ENCODE measurements at places on chromosomes 7 and 10.

DNA sequence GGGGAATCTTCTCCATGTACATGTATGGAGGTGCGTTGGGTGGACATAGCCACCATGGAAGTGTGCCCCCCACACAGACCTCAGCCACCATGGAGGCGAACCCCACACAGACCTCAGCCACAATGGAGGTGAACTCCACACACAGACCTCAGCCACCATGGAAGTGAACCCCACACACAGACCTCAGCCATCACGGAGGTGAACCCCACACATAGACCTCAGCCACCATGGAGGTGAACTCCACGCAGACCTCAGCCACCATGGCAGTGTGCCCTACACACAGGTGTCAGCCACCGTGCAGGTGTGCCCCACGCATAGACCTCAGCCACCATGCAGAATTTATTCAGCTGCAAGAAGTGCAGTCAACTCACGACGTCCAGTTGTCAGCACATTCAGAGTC lies 339.7 kb downstream of the ACTR3B start:
- no peak for DNase-seq

- no peak for DNase-seq
These were observed 70.8 kb upstream of the ZNF438 start for GRCh38 chr10:31102421-31102820.

DNA sequence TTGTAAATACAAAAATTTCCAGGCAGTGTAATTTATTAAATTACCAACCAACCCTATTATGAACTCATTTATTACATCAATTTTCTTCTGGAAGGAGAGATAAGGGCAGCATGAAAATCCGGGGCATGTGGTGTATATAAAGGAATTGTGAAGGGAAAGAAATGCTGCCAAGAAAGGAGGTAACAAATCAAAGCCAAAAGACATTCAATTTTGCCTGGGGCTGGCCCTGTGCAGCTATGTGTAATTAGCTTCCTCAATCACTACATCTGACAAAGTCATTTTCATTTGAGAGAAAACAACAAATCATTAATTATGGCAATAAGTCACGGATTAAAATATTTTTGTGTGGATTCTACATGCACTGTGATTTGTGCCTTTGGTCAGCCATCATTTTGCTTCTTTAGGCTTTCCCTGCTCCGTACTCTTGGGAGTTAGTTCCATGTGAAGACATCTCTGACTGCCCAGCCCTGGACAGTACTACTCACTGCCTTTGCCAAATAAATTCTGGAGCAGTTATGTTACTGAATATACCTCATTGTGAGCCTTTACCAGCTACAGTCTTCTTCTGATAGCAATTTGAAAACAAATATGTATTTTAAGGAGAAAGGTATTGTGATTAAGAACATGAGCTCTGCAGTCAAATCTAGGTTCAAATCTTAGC lies 191.7 kb downstream of the RELN start:
- DNase-seq = no peak

DNA sequence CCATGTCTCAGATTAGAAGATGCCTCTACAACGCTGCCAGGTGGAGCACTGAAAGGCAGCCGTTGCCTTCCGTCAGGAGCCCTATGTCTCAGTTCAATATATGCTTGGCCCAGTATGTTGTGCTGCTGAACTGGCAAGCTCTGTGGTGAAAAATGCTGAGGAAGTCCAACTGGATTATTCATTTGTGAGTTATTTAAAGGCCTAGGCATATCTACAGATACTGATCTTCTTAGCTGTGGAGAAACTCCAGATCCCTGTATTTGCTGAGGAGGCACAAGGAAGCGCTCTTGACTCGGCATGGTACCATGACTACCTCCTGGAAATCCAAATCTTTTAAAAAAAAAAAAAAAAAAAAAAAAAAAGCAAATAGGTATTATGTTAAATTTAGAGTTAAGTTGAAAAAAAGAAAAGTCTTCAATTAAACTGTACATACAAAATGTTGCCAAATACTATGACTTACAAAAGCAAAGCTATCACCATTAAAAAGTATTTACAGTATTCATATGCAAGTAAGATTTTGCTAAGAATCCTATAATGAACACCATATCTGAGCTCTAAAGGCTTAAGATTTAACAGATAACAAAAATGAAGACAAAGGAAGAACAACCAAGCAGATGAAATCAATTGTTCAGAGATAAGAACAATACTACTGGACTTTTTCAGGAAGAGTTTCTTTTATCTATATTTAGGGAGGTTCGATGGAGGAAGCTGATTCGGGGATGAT lies 152.4 kb downstream of the GALNT11 start:
- no peak for DNase-seq

GRCh38 chr7:30468791-30469190 lies 9.8 kb downstream of the NOD1 start:
- no peak for DNase-seq

- no peak for DNase-seq
These were observed 10.3 kb downstream of the JAKMIP3 start for GRCh38 chr10:132075909-132076577.

- DNase-seq = no peak
These were observed 8.3 kb upstream of the COA1 start for GRCh38 chr7:43737467-43738127.

DNA sequence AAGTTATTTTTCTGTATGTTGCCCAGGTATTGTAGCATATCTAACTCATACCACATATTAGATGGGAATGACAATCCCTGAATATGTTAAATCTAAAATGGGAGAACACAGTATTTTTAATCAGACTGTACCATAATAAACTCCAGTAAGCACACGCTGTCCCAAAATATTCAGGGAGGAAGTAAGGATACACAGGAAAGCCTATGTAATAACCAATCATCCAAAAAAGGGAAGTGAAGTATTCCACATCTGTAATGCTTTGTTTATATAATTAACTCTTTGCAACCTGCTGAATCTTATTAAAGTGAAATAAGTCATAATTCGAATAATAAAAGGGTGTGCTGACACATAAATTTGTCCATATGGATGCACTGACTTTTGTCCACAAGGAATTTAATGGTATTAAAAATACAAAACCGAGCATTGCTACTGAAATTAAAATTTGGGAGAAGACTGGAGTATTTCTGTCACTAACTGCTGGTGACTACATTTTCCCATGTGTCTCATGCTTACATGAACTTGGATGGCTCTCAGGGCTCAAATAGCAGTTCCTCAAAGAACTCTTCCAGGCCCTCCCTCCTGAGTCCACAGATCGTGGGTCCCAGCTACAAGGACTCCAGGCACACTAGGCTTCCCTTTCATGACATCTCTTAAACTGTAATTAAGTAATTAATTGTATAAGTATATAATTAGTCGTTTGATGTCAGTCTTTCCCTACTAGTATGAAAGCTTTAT lies 120.6 kb downstream of the NEBL start:
- no peak for DNase-seq

- no peak for DNase-seq
These were observed 47.9 kb upstream of the MRLN start for GRCh38 chr10:59801171-59801570.

DNA sequence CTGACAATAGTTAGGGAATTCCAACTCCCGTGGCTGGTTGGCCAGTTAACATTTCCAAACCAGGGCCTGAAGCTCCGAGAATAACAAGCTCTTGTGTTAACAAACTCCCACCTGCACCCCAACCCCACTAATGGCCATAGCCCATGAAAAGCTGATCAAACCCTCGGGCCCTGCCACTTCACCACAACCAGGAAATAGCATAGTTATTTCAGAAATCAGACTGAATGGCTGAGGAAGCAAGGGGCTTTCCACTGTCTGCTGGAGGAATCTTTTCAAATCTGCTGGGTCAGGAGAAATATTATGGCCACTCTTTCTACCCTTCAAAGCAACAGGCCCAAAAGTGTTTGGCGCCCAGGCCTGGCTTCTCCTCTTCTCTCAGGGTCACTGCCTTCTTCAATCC lies 145.6 kb downstream of the GLCCI1 start:
- peak; percentile 50 for DNase-seq

GRCh38 chr7:150431839-150432658 lies 18.4 kb upstream of the GIMAP8 start:
- no peak for DNase-seq

- no peak for DNase-seq
These were observed 99.7 kb downstream of the CSTF2T start for GRCh38 chr10:51599647-51600046.

DNA sequence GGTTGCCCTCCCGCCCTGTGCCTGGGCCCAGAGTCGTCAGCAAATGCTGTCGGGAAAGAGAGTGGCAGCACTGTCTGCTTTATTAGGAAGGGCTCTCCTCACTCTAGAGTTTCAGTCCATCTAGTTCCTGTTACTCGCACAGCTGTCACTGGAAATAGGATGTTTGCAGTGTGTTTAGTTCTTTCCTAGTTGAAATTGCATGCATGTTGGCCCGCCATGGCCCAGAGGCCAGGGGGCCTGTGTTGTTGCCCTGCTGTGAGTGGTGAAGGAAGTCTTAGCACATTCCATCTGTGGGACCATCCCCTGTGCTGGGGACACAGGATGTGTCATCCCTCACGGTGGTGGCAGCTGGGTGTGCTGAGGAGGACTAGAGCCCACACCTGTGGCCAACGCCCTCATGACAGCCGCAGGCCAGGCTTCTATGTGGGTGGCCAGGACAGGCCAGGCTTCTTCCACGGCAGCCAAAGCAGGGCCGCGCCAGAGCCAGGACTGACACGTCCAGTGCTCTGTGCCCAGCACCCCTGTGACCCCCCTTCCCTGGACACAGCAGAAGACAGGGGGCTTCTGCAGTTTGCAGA lies 45.4 kb downstream of the ZNF467 start:
- no peak for DNase-seq

GRCh38 chr7:147161405-147161804 lies 1044.8 kb downstream of the CNTNAP2 start:
- no peak for DNase-seq

- DNase-seq = no peak
These were observed 114.2 kb downstream of the PRKAG2 start for GRCh38 chr7:151762583-151763245.

- DNase-seq = no peak
These were observed 97.0 kb downstream of the HGF start for GRCh38 chr7:81672872-81673271.

GRCh38 chr10:78250313-78251015 lies 216.8 kb downstream of the RPS24 start:
- DNase-seq = no peak

DNA sequence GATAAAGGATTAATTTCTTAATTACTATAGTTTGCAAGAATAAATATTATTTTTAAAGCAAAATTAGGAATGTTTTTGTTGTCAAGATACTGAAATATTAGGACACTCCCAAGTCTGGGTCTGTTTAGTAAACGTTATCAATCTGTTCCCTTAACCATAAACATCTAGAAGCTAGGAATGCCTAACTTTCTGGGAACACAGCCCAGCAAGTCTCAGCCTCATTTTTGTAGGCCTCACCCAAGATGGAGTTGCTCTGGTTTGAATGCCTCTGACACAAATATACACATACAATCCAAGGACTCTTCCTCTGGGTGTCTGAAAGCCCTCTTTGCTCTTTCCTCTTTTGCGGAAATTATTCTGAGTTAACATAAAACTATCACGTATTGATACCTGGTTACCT lies 487.4 kb upstream of the CELF2 start:
- DNase-seq = no peak

DNA sequence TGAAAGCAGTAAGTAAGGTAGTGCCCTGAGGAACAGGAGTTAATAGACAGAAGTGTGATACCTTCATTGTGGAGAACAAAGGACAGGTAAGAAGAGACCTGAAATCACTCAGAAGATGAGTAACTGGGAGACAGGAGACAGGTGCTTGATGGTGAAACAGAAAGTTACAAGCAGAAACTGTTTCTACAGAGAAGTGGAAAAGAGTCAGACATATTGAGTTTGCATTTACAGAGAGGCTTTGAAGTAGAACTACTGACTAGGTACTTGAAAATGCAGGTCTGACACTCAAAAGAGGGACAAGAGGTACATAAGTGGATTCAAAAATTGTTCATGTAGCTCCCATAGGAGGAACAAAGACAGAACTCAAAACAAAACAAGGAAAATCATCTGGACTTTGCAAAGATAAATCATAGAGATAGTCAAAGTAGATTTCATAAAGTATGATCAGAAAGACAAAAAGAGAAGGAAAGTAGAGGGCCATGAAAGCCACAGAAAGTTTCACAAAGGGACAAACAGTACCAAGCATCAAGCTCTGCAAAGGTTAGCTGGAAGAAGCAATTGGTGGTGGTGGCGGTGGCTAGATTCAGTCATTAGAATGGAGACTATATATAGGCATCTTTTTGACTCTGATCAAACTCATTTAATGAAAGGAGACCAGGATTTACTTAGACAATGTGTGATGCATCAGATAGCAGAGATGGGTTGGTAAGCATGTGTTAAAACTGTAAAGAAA lies 198.4 kb downstream of the PCLO start:
- DNase-seq = no peak

DNA sequence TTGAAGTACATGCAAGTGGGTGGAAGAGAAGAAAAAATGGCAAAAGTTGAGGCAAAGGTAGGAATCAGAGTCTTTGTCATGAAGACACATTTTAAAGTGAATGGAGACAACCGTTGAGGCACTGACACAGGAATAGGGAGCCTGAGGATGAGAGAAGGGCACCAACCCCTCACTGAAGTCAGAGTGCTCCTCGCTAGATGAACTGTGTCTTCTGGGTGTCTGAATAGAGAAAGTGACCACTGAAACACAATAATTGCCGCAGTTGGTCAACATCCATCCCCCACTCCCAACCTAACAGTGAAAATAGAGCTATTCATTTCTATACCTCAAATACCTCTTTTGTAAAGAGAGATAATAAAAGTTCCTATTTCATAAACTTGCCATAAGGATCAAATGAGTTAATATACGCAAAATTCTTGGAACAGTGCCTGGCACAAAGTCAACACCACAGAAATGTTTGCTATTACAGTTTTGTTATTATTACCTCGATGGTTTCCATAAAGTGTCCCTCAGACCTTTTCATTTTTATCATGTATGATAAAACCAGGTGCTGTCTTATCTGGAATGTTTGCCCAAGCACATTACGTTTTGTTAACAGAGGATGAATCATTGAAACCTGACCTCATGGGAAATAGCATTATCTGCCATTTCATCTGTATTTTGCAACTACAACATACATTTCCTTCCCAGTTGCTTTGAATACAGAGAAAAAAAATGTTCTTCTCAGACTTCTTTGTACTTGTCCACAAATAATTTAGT lies 61.8 kb upstream of the SP4 start:
- DNase-seq = no peak

- no peak for DNase-seq
These were observed 23.4 kb downstream of the ELFN1 start for GRCh38 chr7:1693419-1693990.

DNA sequence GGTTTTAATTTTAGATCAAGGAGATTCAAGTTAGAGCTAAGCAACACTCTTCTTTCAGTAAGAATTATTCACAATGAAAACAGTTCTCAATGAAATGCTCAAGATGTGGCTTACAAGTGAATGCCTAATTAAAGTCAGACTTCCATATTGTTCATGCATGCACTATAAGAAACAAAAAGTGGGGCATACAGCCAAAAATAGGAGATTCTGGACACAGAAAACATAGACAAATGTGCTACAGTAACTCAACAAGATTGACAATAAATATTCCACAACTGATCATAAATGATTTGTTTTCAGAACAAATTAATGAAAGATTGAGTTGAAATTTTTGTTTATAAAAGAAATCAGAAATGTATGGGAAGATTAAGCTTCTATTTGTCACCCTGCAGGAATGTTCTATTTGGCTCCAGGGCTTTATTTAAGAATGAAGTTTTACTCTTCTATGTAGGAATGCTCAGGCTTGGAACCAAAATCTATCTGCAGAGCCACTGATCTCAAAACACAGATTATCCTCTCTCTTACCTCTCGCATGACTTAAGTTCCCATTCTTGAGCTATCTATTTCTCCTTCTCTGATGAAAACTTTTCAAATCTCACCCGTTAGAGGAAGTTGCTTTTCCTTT lies 89.0 kb upstream of the PIP4K2A start:
- DNase-seq = no peak

Data from T-helper 2 cell (primary cell).